CD4-positive, alpha-beta T cell treated with Interleukin-17A for 1 hour (primary cell): ENCODE measurements at places on chromosomes 16 and 17.
A peak's percentile ranks its signal among the peaks of the same experiment; 100 is the strongest.

GRCh38 chr17:81000631-81001357 is 9.2 kb downstream of the CHMP6 start:
- no peak for DNase-seq

- peak; percentile 77 for DNase-seq
These were observed 1.4 kb upstream of the TSPOAP1 start for GRCh38 chr17:58329810-58330537.

DNA sequence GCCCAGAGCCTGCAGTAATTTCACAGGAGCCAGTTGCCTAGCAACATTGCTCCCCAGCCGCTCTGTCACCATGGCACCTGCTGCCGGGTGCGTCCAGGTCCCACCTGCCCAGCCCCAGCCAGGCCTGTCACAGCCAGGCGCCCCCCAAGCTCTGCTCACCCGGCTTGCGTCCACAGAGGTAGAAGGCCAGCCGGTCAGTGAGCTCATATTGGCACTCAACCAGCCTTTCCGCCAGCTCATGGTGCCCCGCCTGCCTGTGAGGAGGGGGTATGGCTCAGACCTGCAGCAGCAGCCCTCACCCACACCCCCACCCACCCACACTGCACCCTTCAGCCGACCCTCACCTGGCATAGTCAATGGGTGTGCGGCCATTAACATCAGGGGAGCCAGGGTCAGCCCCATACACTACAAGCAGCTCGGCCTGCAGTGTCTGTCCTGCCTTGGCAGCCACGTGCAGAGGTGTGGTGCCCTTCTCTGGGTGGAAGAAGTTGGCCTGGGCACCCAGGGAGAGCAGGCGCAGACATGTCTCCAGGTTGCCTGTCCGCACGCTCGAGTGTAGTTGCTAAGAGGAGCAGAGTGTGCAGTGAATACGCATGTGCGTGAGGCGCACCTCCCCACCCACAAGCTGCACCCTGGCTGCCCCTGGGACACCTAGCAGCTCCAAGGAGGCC is 7.7 kb downstream of the GIT1 start:
- DNase-seq: no peak

DNA sequence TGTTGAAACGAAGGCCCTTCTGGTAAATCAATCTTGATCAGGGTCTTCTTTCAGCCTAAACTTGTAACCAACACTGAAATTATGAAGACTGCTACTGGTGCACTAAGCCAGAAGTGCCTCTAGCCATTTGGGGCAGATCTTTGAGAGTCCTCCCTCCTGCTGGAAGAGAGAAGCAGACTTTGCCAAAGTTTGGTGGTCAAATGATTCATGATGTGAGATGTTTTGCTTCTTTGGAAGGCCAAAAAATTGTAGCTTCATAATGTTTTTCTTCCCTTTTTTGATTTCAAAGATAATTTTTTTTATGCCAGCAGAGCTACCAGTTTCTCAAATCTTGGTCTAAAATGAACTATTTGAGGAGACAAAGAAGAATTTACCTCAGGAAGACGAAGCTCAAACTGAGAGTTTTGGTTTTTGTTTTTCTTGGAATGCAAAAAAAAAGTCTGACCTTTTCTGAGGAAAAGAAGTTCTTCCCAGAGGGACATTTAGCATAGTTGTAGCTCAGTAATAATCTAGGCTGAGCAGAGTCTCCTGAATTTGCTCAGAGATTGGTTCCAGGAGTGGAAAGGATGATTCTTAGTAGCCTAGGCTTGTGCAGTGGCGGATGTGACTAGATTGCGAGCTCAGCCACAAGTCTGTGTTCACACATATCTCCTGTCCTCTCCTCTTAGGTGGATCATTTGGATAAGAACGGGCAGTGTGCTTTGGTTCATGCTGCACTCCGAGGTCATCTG is 50.9 kb downstream of the CYB561 start:
- no peak for DNase-seq

DNA sequence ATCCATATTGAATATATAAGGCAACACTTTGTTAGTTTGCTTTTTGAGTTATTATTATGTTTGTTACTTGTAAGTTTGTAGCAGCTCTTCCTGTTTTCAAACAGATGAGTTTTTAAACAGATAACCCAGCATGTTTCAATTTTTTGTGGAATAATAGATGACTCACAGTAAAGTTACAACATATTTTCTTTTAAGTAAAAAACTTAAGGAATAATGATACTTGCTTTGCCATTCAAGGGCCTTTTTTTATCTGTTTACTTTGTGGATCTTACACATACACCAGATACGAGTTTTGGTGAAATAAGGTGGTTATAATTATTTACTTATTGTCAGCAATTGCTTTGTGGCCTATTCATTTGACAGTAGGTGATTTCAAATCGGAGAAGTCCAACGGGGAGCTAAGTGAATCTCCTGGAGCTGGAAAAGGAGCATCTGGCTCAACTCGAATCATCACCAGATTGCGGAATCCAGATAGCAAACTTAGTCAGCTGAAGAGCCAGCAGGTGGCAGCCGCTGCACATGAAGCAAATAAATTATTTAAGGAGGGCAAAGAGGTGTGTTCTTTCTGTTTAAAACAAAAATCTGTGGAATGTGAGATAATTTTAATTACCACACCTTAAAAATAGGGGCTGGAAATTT is 66.3 kb downstream of the BPTF start:
- DNase-seq: no peak

- DNase-seq: peak; percentile 83
These were observed 23.2 kb upstream of the NTN1 start for GRCh38 chr17:8997994-8998628.

DNA sequence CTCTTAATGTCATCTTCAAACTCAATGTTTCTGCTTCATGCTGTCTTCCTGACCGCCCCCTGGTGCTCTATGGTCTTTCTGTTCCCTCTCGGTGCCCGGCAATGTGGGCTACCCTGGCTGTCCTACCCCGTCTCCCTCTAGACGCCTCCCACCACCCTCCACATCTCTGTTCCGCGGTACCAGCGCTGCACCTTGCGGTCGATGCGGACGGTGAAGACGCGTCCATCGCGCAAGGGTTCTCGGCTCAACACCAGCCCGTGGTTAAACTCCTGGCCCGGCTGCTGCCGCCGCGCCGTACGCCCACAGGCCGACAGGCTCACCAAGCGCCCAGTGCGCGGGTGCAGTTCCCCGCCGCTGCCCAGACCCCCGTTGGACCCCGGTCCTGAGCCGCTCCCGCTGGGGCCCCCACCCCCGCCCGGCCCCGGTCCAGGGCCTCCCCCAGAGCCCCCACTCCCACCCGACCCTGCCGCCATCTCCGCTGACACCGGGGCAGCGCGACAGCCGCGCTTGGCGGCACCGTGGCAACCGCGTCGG is at the start of gene NEURL4:
TSS of gene NEURL4 (minus strand) at position 496 of the 534 bp plus-strand sequence. CDS start at position 473, 23 bp downstream.
- peak; percentile 53 for DNase-seq

DNA sequence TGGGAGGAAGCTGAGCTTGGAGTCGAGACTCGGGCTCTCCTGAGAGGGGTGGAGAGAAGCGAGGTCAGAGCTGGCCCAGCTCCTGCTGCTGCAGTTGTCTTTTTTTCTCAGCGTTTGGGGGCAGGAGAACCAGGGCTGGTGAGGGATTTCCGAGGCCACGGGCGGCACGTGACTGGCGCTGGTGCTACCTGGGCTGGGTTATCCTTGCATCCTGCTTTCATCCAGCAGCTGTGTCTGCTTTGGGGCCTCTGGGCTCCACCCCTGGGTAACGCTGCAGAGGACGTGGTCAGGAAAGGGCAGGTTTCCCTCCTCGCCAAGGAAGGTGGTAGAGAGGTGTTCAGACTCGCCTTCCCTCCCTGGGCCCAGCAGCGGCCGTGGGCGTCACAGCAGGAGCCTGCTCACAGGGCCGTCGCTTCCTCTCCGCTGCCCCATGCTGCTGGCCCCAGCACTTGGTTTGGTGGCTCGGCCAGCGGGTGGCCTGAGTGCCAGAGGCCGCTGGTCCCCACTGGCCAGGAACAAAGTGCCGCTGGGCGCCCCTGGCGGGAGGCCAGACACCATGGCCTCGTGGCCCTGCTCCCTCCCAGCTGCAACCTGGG is 22.5 kb downstream of the GSE1 start:
- no peak for DNase-seq

DNA sequence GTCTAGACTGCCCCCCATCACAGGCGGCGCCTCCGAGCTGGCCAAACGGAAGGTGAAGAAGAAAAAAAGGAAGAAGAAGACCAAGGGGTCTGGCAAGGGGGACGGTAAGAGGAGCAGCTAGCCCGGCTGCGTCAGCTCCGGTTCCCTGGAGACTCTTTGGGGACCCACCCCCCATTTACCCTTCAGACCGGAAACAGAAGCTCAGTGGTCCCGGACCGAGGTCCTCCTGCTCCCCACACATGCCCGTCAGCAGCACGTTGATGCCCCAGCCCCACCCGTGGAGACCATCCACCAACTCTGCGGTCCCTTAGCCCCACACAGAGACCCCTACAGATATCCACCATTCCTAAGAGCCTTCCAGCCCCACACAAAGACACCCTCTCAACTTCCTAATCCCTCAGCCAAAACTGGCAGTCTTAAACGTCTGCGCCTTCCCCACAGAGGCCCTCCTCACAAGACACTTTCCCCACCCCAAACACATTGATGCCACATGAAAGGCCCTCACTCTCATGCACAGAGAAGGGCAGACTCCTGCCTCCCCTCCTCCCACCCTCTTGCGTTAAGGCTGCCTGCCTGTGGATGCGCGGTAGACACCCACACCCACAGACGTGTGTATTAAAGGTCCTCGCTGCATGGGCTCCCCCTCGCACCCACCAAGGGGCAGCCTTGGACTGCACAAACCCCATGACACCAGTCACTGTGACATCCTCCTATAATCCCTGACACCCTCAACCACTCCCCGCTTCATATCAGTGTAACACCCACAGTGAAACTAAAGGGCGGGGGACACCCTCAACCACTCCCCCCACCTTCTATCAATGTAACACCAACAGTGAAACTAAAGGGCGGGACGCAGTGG is 58.2 kb upstream of the RPH3AL start:
- peak; percentile 84 for DNase-seq

GRCh38 chr16:17729820-17730219 is 259.1 kb upstream of the XYLT1 start:
- DNase-seq: no peak

- DNase-seq: no peak
These were observed 11.3 kb downstream of the RAI1 start for GRCh38 chr17:17692353-17693252.

- DNase-seq: no peak
These were observed 78.6 kb upstream of the ZFHX3 start for GRCh38 chr16:73126525-73126853.

- no peak for DNase-seq
These were observed 46.4 kb downstream of the PITPNM3 start for GRCh38 chr17:6509921-6510320.

GRCh38 chr17:10649602-10650001 is 7.5 kb downstream of the MYH3 start:
- DNase-seq: no peak

GRCh38 chr17:79811011-79811867 is 14.4 kb upstream of the CBX8 start:
- peak; percentile 47 for DNase-seq

GRCh38 chr17:79393358-79394052 is 217.3 kb downstream of the RBFOX3 start:
- DNase-seq: peak; percentile 63

GRCh38 chr17:73683771-73684170 is 39.5 kb upstream of the SDK2 start:
- no peak for DNase-seq

GRCh38 chr16:17362946-17363345 is 107.8 kb downstream of the XYLT1 start:
- DNase-seq: no peak

- no peak for DNase-seq
These were observed 11.9 kb downstream of the CALCOCO2 start for GRCh38 chr17:48842746-48843145.

DNA sequence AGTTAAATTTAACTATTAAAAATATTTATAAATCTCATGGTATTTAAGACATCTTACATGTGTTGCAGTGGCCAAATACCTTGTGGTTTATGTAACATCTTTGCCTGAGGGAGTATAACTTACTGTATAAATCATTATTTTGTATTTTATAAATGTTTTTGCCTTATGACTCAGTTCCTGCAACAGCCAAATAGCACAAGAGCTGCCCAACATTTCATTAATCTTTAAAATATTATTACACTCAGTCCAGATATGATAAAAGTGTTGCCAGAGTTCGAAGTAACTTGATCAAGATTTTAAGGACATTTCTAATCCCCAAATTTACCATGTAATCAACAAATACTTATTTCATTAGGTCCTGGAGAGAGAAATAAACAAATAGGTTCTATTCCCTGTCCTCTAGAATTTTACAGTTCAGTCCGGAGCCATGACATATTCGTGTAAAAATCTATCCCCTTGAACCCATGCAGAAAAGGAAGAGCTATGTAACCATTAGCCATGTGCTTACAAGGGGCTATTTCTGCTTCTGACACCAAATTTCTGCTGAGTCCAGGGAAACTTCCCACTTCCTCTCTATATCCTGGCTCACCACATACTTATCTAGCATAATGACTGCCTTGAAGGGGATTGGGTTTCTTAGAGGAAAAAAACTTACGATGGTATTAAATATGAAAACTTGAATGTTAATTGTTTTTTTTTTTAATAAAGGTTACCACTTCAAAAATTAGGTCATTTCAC is 44.0 kb downstream of the IRX6 start:
- DNase-seq: no peak

- no peak for DNase-seq
These were observed 2.6 kb downstream of the ABR start for GRCh38 chr17:1177016-1177700.

- no peak for DNase-seq
These were observed 40.7 kb downstream of the DNAJA2 start for GRCh38 chr16:46932802-46933201.

DNA sequence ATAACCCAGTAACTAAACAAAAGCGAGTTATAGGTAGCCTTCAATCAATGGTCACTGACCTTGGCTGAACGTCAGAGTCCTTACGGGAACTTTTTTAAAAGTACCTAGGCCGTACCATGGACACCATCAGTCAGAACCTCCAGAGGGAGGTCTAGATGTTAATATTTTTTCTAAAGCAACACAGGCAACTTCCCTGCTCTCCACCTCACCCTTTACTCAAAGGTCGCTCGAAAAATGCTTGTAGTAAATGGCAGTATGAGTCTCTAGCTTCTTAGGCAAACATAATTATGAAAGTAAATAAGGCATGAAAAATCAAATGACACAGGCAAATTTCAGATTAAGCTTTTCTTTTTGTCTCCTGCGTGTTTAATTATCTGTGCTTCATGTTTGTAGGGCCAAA is 82.1 kb downstream of the SLC39A11 start:
- no peak for DNase-seq

- peak; percentile 45 for DNase-seq
These were observed 7.3 kb downstream of the NT5C start for GRCh38 chr17:75124041-75124818.

- no peak for DNase-seq
These were observed 18.1 kb upstream of the RFFL start for GRCh38 chr17:35081638-35082037.
